ENCODE measurements at places on chromosomes 7 and 10. TPM values are rescaled to one million over a fixed set of nuclear protein-coding genes. Genes with fewer than 3 reads are reported as not detected.

The PON1 gene
- not detected for total RNA-seq

The GNGT1 gene
- not detected for total RNA-seq

The HYAL4 gene
- not detected for total RNA-seq

The YKT6 gene
- total RNA-seq, result 78.6 TPM

The ZSCAN25 gene
- 10.2 TPM for total RNA-seq

The CYP26C1 gene
- under 0.01 TPM for total RNA-seq

The HOXA10 gene
- total RNA-seq, result not detected

The TFR2 gene
- 0.77 TPM for total RNA-seq

The UTF1 gene
- total RNA-seq, result not detected

The PKD2L1 gene
- total RNA-seq, result not detected

The AGR3 gene
- not detected for total RNA-seq

The PRPS1L1 gene
- not detected for total RNA-seq

The DGKB gene
- 0.58 TPM for total RNA-seq

The TSPAN12 gene
- 5.9 TPM for total RNA-seq

The GARIN1A gene
- 0.38 TPM for total RNA-seq
